ENCODE measurements at places on chromosomes 16 and 17. TPM values are rescaled to one million over a fixed set of nuclear protein-coding genes. Genes with fewer than 3 reads are reported as not detected.

DNA sequence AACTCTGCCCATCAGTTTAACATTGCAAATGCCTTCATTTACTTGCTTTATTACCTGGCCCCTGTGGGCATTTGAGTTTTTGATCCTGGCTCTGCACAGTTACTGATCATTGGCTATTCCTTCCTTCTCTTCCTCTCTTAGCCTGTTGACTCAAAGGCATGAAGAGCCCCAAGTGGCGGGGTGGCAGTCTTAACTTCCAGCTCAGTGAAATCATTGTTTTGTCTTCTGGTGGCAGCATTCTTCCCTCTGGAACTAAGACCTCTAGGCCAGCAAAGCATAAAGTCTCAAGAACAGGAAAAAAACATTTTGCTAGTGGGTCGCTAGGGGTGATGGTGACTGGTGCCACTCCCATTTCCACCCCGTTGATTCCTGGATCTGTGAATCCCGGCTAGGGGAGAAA is 52.3 kb upstream of the MRTFB start:
- no peak for DNase-seq

- peak; percentile 94 for DNase-seq
These were observed 1.8 kb upstream of the RARA start for GRCh38 chr17:40307001-40307730.

GRCh38 chr16:25812215-25812614 is 120.5 kb downstream of the HS3ST4 start:
- DNase-seq, result peak; percentile 72

DNA sequence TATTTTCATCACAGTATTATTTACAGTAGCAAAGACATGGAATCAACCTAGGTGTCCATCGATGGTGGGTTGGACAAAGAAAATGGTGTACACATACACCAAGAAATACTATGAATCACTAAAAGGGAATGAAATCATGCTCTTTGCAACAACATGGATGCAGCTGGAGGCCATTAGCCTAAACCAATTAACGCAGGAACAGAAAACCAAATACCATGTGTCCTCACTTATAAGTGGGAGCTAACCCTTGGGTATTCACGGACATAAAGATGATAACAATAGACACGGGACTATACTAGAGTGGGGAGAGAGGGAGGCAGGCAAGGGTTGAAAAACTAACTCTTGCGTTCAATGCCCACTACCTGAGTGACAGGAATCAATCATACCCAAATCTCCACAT is 41.0 kb downstream of the MRPS23 start:
- DNase-seq, result peak; percentile 54

GRCh38 chr17:27782791-27783206 is 17.5 kb downstream of the NOS2 start:
- DNase-seq, result peak; percentile 17

DNA sequence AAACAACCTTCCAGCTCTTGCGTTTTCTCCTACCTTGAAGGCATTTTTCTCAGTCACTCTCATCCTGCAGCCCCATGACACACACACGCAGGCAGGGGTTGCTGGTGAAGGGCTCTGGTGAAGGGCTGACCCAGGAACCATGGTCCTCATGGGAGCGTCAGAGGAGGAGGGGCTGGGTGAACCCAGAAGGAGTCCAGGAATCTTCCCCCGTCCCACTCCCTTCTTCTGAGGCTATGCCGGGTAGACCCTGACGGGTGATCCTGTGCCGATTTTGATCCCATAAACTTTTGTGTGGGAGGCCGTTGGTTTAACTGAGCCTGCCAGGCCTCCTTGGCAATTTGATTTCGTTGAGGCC is 278.4 kb upstream of the FOXF1 start:
- no peak for DNase-seq

- DNase-seq, result peak; percentile 57
These were observed 88.3 kb downstream of the PRKCB start for GRCh38 chr16:23924128-23924527.

GRCh38 chr16:50407351-50407750 is 38.6 kb upstream of the BRD7 start:
- DNase-seq, result no peak

DNA sequence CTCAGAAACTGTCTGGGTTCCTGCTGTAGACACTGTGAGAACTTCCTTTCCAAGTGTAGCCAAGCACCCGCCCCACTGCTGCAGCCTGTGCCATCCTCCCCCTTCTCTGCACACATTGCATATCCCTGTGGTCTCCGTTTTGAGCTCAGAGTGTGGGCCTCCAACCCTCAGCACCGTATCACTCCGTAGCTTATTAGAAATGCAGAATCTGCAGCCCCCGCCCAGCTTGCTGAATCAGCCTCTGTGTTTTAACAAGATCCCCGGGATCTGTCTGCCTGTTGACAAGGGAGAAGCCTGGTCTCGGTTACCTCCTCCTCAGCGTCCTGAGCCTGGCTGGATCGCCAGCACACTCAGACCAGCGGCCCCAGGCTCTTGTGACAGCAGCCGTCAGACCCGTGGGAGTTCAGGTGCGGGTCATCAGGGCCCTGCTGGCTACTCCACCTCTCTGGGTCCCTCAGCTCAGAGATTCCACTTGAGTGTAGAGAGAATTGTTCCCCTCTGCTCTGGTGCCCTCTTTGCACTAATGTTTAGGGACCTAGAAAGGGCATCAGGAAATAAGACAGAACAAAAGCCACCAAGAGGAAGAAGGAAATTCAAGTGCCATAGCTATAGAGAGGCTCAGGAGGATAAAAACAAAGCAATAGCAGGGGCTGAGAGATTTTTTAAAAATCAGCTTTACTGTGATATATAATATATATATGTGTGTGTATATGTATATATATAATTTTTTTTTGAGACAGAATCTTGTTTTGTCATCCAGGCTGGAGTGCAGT is 92.3 kb downstream of the PITPNC1 start:
- peak; percentile 60 for DNase-seq

DNA sequence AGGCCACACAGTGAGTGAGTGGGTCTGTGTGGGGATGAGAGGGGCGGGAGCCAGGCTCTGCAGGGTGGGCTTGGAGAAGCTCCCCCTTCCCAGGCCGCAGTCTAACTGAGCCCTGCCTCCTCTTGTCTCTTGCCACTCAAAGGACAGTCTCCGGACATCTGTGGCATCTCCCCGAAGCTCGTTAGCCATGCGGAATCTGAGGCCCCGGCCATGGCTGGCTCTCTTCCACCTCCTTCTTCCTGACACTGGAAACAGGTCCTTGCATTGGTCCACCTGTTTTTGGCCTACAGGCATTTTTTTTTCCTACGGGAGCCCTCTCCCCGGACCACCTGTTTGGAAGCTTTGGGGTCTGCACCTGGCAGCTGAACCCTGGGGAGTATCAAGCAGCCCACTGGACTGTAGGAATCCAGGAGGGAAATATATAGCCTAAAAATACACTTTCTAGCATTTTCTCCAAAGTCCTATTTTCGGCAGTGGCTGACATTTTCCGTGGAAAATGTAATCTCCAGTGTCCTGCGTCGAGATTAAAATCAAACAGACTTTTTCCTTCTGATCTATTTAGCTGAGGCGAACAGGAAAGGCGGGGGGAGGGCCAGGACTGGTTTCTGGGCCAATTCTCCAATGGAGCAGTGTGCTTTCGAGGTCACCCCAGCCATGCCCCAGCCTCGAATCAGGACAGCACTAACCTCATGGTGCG is 9.1 kb downstream of the ATP2A3 start:
- DNase-seq, result no peak

DNA sequence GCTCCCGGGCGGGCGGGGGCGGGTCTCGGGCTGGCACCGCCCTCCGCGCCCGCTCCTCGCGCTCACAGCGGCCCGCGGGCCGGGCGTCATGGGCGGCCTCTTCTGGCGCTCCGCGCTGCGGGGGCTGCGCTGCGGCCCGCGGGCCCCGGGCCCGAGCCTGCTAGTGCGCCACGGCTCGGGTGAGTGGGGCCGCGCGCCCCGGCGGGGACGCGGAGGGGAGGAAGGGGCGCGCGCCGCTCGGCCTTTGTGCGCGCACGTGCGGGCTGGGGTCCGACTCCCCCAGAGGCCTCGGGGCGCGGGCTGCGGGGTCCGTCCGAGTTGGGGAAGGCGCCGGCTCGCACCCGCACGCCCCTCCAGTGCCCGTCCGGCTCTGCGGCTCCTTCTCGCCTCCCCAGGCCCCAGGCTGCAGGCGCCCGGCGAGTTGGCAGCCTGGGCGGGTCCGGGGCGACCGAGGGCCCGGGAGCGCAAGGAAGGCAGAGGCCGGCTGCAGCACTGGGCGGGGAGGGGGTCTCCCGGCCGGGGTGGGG is at the start of gene NME4:
TSS of gene NME4 (plus strand) at position 65 of the 527 bp plus-strand sequence. CDS start at position 89, 24 bp downstream.
- peak; percentile 71 for DNase-seq

GRCh38 chr17:74840989-74841666 is 18.6 kb downstream of the GRIN2C start:
- DNase-seq, result no peak

DNA sequence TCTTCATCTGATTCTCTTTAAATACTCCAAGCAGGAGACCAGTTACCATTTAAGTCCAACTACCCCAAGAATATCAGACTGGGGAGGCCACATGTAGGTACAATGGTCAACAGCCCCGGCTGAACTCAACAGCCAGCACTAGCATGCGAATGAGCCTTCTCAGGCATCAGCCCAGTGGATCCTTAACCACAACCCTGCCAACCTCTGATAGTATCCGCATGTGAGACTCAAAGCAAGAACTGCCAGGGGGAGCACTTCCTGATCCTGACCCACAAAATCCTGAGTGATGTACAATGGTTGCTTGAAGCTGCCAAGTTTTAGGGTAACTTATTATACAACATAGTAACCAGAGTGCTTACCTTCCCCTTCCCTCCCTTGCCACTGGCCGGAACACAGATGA is 4.0 kb downstream of the PYY start:
- no peak for DNase-seq

- no peak for DNase-seq
These were observed 5.7 kb downstream of the SNX11 start for GRCh38 chr17:48113201-48113676.

DNA sequence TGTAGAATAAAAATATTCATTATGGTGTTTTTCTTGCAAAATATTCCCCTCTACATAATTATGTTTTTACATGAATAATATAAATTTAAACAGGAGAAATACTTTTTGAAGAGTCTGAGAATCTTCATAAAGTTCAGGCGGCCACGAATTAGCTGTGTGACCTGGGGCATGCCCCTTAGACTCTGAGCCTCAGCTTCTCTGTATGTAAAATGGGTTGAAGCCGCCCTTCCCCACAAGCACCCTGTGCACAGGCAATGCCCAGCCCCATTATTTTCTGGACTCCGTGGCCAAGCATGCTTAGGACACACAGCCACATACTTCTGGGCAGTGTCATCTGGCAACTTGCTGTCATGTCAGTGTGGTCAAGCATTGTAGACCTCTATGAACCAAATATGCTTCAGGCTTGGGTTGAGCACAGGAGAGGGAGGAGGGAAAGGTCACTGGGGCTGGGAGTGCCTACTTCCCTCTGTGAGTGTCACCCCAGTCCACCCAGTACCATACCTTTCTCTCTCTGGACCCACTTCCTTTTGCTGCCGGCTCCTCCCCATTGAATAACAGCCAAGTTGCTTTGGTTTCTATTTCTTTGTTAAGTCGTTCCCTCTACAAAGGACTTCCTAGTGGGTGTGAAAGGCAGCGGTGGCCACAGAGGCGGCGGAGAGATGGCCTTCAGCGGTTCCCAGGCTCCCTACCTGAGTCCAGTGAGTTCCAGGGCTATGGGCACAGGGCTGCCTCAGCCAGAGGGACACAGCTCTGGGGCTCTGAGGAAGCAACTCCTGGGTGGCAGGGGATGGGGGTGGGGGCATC is at the start of gene LGALS9:
TSS of gene LGALS9 (plus strand) at position 582 of the 804 bp plus-strand sequence. CDS start at position 660, 78 bp downstream.
- DNase-seq, result no peak

GRCh38 chr17:32495359-32496231 is 8.8 kb downstream of the CDK5R1 start:
- DNase-seq, result no peak

- no peak for DNase-seq
These were observed 7.2 kb upstream of the IRF8 start for GRCh38 chr16:85891776-85892166.

GRCh38 chr17:44775838-44776621 is 17.2 kb downstream of the ADAM11 start:
- no peak for DNase-seq

DNA sequence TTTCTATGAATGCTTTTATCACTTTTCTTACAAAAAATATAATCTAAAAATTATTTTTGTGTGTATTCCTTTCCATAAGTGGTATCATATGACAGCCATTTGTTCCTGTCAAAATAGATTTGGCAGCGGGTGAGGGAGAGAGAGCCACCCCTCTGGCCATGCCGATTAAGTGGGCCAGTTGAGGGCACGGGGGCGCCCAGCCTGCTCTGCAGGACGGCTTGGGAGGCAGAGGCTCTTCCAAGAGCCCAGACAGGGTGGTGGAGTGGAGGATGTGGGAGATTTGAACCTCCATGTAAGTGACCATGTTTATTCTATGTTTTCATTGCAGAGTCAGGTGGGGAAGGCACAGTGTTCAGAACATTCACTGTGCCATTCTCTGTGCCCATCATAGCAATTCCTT is 88.8 kb downstream of the IRX3 start:
- no peak for DNase-seq

DNA sequence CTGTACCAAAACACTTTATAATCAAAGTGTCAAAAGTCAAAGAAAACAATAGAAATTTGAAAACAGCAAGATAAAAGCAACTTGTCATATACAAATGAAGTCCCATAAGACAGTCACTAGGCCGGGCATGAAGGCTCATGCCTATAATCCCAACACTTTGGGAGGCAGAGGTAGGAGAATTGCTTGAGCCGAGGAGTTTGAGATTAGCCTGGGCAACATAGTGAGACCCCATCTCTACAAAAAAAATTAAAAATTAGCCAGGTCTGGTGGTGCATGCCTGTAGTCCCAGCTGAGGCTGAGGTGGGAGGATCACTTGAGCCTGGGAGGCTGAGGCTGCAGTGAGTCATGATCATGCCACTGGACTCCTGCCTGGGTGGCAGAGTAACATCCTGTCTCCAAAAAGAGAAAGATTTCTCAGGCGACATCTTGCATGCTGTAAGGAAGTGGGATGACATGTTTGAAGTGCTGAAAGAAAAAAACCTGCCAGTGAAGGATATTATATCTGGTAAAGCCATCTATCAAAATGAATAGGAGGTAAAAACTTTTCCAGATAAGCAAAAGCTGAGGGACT is 98.7 kb upstream of the NACA2 start:
- DNase-seq, result no peak

- DNase-seq, result no peak
These were observed 53.3 kb upstream of the KSR1 start for GRCh38 chr17:27402943-27403342.

DNA sequence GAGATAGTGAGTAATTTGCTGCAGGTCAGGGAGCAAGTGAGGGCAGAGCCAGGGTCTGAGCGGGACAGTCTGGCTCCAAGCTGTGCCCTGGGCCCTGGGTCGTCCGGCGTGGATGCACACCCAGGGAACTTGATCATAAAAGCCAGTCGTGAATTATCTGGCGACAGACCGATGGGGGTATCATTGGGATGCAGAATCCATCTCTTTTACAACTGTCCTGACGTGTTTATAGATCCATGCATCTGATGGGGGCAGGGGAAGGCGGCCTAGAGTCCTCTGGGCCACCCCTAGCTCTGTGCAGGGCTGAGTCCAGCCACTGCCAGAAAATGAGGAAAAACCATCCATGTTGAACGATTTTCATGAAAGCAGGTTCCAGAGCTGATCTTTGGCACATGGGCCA is 332.8 kb downstream of the C16orf95 start:
- DNase-seq, result no peak

The CMTM2 gene
- total RNA-seq, result not detected

The PLD6 gene
- total RNA-seq, result 13.4 TPM

The KRTAP9-2 gene
- not detected for total RNA-seq

The OR4D2 gene
- total RNA-seq, result not detected

The DCTN5 gene
- total RNA-seq, result 83.2 TPM

The MAP2K6 gene
- 14.1 TPM for total RNA-seq

The NLRC3 gene
- total RNA-seq, result 0.09 TPM

The KRT40 gene
- 0.98 TPM for total RNA-seq

Data from A673 (cell line).